ENCODE measurements at places on chromosomes 4 and X. TPM values are rescaled to one million over a fixed set of nuclear protein-coding genes. Genes with fewer than 3 reads are reported as not detected.
A peak's percentile ranks its signal among the peaks of the same experiment; 100 is the strongest.

DNA sequence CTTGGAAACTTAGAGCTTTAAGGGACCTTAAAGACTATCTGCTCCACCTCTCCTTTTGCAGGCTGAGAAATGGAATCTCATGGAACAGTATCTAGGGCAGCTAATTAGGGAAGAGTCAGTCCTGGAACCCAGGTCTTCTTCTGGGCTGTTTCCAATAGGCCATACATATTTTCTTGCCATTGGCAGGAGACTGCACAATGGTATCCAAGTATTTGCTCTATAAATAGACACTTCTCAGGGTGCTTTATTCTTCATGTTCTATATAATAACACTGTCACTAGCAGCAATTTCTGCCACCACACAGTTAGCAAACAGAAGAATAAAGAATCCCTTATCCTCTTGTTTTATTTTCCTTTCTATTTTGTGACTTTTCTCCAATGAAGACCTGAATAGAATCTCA, 291.7 kb downstream of the C4orf33 start:
- no peak for DNase-seq

DNA sequence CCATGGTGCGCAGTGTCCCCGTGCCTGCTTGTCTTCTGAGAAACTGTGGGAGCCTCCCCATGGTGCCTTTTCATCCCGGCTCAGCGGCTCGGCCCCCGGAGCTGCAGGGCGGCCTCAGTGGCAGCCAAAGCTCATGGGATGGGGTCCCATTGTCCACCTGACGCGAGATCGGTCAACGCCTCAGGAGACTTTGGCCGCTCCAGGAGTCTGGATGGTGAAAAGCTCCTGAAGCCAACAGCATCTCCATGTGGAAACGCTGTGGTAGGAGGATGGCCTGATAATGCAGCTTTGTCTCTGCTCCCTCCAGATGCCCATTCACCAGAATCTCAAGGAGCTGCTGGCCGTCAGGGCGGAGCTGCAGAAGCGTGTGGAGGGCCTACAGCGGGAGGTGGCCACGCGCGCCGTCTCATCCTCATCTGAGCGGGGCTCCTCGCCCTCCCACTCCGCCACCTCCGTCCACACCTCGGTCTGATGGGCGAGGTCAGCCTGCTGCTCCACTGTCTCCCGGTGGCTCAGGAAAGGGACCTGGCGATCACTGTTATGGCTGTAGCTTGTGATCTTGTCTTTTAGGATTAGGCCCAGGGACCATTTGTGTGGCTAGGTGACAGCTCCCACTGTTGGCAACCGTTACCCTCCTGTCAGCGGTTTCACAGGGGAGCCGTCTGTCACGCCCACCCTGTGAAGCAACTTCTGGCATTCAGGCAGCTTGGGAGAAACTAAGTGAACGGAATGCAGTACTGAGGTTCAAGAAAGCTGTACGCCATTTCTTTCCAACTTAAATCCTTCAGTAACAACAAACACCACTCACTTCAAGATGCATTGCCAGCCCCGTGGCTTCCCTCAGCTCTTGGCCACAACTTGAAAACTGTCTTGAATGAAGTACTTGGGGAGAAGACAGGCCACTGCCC, 69.3 kb downstream of the MTMR1 start:
- no peak for DNase-seq

GRCh38 chr4:85763202-85763601, 288.3 kb downstream of the ARHGAP24 start:
- DNase-seq: no peak

GRCh38 chr4:183532821-183533220, 28.0 kb downstream of the ING2 start:
- DNase-seq: peak; percentile 6

DNA sequence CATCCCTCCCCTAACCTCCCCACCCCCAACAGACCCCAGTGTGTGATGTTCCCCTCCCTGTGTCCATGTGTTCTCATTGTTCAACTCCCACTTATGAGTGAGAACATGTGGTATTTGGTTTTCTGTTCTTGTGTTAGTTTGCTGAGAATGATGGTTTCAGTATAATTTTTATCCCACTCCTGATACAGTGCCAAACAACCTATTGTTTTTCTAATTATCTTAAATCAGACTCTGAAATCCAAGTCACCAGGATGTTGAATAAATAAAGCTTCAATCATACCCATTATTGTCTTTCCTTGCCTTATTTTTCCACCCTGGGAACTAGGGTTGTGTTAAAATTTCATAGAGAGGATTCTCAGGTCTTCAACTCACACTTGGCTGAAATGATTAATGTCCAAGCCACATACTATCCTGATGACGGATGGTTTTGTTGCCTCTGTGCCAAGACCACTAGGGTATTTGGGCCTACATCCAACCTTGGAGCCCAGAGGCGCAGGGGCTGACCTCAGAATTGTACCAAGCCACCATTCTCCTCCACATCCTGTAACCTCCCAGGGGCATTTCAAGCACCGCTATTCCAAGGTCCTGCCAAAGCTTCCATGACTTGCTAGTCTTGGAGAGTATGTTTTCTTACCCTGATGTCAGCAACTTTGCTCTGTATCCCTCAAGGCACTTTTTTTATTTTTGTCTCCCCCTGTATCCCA, 332.4 kb downstream of the ARHGAP24 start:
- peak; percentile 15 for DNase-seq

DNA sequence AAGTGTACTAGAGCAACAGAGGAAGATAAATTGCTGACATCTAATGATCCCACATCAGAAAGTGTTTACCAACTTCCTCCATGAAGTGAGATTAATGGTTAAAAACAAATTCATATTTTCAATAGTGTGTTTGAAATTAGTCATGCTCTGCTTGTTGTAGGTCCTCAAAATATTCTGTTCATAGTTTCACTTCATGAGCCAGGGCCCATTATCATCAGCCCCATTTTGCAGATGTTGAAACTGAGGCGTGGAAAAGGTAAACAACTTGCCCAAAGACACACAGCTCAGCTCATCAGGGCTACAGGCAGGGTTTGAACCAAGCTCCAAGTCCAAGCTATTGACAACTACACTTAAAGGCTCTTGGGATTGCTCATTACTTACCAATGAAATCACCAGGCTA, 103.5 kb upstream of the PPARGC1A start:
- DNase-seq: no peak

DNA sequence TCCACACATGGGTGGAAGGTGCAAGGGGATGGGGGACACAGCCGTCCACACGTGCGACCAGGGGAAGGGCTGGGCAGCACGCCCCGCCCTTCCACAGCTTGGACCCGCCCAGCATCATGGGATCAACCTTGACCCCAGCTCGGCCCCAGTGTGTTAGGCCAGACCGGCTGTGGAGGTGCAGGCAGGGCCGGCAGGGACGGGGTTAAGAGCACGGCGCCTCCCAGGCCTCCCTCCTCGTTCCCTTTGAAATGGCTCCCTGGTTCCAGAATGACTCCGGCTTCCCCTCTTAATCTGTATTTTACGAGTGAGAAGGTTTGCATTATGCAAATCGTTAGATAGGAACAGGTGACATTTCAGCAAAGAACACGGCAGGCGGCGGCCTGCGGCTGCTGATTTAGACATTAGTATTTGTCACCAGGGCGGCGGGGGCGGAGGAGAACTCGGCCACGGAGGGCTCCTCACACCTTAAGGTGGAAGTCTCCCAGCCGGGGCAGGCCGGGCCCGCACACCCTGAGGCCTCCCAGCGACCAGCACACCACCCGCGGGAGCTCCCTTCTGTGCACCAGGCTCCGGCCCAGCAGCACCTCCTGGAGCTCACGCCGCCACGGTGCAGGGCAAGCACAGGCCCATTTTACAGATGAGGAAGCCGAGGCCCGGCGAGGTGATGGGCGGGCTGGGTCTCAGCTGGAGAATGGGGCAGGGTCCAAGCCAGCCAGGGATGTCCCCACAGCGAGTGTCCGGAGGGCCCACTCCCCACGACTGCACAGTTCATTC, 116.1 kb downstream of the FAM53A start:
- no peak for DNase-seq

GRCh38 chr4:81084634-81085033, 54.1 kb downstream of the BMP3 start:
- DNase-seq: no peak

GRCh38 chr4:168731706-168732414, 235.0 kb downstream of the PALLD start:
- no peak for DNase-seq

- peak; percentile 27 for DNase-seq
Measured at GRCh38 chr4:122539861-122540465, 80.9 kb downstream of the IL21 start.

DNA sequence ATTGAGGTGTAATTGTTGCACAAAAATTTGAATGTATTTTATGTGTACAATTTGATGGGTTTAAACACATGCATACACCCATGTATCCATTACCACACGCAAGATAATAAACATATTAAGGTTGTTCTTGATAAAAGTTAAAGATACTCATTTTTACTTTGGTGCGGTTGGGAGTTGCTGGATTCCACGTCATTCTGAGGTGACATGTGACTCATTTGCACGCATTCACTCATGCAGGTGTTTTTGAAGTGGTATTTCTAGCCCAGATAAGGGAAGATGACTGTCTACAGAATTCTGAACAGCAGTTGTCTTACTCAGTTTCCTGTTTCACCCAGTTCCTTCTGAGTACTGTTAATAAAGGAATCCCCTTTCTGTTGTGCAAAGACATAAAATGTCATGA, 142.0 kb downstream of the RTL3 start:
- peak; percentile 43 for DNase-seq

GRCh38 chr4:105520819-105521790, 31.3 kb upstream of the ARHGEF38 start:
- DNase-seq: peak; percentile 36

GRCh38 chr4:111213531-111213930, 590.7 kb upstream of the PITX2 start:
- DNase-seq: no peak

SSX1 gene
- not detected for total RNA-seq

IDH3G gene
- 40.5 TPM for total RNA-seq

PGM2 gene
- 18.5 TPM for total RNA-seq

Measured in mammary epithelial cell (primary cell).